ENCODE measurements at places on chromosomes 3 and 15.

GRCh38 chr15:56205061-56205876 is 38.4 kb downstream of the RFX7 start:
- no peak for DNase-seq

GRCh38 chr3:132062535-132062934 is 27.7 kb upstream of the CPNE4 start:
- DNase-seq = no peak

DNA sequence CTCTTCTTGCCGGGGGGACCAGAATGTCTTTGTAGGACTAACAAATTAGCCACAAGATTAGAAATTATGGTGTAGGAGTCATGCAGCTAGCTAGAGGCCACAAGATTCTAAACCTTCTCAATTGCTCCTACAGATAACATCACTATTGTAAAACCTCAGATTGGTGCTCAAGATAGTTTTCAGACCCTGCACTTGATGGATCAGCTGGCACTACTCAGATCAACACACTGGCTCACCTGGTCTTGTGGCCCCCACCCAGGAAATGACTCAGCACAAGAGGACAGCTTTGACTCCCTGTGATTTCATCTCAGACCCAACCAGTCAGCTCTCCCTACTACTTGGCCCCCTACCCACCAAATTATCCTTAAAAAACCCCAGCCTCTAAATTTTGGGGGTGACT is 124.1 kb upstream of the RASGRP1 start:
- no peak for DNase-seq

GRCh38 chr3:34568766-34569165 is 770.3 kb downstream of the PDCD6IP start:
- no peak for DNase-seq
